ENCODE measurements at places on chromosomes 7 and 10. TPM values are rescaled to one million over a fixed set of nuclear protein-coding genes. Genes with fewer than 3 reads are reported as not detected.

PNLIPRP3 gene
- not detected for total RNA-seq

ARMC3 gene
- 0.53 TPM for total RNA-seq

ALOX5 gene
- total RNA-seq, result 0.22 TPM

DMBT1 gene
- total RNA-seq, result 0.05 TPM

MSRB2 gene
- 17.4 TPM for total RNA-seq

GPNMB gene
- total RNA-seq, result 2.0 TPM

PALD1 gene
- 6.5 TPM for total RNA-seq

EGR2 gene
- 0.28 TPM for total RNA-seq

CEP55 gene
- total RNA-seq, result 61.2 TPM

FAM180A gene
- total RNA-seq, result not detected

PNLIPRP2 gene
- 0.09 TPM for total RNA-seq

OR6V1 gene
- total RNA-seq, result not detected

DNAAF5 gene
- 50.6 TPM for total RNA-seq

PRKAR2B gene
- 3.7 TPM for total RNA-seq

EPO gene
- not detected for total RNA-seq

SPDYE11 gene
- total RNA-seq, result not detected

CD36 gene
- total RNA-seq, result not detected

GIMAP8 gene
- total RNA-seq, result not detected

LIPM gene
- not detected for total RNA-seq

DKK1 gene
- 341 TPM for total RNA-seq

GIMAP1 gene
- not detected for total RNA-seq

PRPS1L1 gene
- total RNA-seq, result not detected

ACTR3C gene
- not detected for total RNA-seq

ERVW-1 gene
- not detected for total RNA-seq

FRAT2 gene
- 6.5 TPM for total RNA-seq

RSPH10B2 gene
- total RNA-seq, result not detected

TFR2 gene
- 2.9 TPM for total RNA-seq

VAX1 gene
- 1.4 TPM for total RNA-seq

HSPA14 gene
- total RNA-seq, result 46.5 TPM

MYL7 gene
- not detected for total RNA-seq

ELN gene
- 0.13 TPM for total RNA-seq
